ENCODE measurements at places on chromosomes 6 and 20. TPM values are rescaled to one million over a fixed set of nuclear protein-coding genes. Genes with fewer than 3 reads are reported as not detected.

DNA sequence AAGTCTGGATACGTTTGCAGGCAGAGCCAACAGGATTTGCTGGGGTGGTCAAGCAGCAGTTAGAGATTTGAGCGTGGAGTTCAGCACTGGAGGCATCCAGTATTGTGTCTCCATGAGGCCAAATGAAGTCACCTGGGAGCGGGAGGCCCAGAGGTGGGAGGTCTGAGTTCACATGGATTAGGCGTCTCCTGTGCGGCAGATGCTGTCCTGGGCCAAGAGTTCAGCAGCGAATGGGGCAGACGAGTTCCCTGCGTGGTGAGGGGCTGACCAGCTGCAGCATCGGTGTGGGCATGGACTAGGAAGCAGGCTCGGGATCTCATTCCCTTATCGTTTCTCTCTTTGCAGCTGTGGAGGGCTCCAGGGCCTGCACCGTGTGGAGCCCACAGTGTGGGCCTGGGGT lies 66.2 kb downstream of the BCAS4 start:
- no peaks in the 10 kb centered on the region for H3K4me1 ChIP-seq
- no peaks in the 10 kb centered on the region for H3K36me3 ChIP-seq
- H3K4me3 ChIP-seq = no peak overlapping the region
- DNase-seq = no peak
- H3K27me3 ChIP-seq = no peaks in the 10 kb centered on the region
- H3K27ac ChIP-seq = no peak overlapping the region

- H3K4me1 ChIP-seq = peaks cover 46% of the 10 kb centered on the region
- no peak overlapping the region for H3K4me3 ChIP-seq
- no peak overlapping the region for H3K27ac ChIP-seq
- no peaks in the 10 kb centered on the region for H3K36me3 ChIP-seq
- DNase-seq = no peak
Observed at GRCh38 chr6:37139230-37139962, 30.6 kb upstream of the PIM1 start.

- H3K4me1 ChIP-seq = peaks cover 15% of the 10 kb centered on the region
- no peaks in the 10 kb centered on the region for H3K36me3 ChIP-seq
- DNase-seq = no peak
- no peaks in the 10 kb centered on the region for H3K27me3 ChIP-seq
- H3K4me3 ChIP-seq = no peak overlapping the region
- H3K27ac ChIP-seq = no peak overlapping the region
Observed at GRCh38 chr20:10513931-10514575, 78.9 kb downstream of the SLX4IP start.

GRCh38 chr6:108947114-108947854 lies 99.1 kb downstream of the ARMC2 start:
- H3K4me1 ChIP-seq = peaks cover 24% of the 10 kb centered on the region
- H3K27me3 ChIP-seq = no peaks in the 10 kb centered on the region
- no peak overlapping the region for H3K4me3 ChIP-seq
- no peaks in the 10 kb centered on the region for H3K36me3 ChIP-seq
- H3K27ac ChIP-seq = no peak overlapping the region

- H3K4me1 ChIP-seq = no peaks in the 10 kb centered on the region
- no peaks in the 10 kb centered on the region for H3K36me3 ChIP-seq
- no peaks in the 10 kb centered on the region for H3K27me3 ChIP-seq
- H3K4me3 ChIP-seq = no peak overlapping the region
- DNase-seq = no peak
Observed at GRCh38 chr6:141981190-141981589, 151.5 kb upstream of the GJE1 start.

DNA sequence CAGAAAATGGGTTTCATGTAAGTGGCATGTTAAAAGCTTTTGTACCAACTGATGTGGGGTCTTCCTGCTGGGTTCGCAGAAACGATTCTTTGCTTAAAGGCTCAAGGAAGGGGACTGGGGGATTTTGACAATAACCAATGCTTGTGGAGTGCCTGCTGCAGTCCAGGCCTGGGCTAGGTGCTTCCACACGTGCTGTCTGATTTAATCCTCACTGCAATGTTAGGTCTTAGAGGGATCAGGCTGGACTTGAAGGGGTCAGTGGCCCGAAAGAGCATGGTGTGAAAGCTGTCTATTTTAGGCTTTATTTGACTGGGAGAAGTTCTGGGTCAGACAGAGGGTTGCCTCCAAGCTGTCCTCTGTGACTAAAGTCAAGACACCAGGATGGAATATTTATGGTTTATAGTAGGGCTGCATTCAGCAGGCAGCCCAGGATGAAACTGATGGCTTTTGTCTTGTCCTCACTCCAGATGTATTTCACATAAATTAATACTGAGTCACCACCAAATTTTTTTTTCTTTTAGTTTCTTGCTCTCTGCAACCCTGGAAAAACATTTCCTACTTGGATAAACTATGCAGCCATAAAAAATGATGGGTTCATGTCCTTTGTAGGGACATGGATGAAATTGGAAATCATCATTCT lies 219.1 kb downstream of the ZMYND8 start:
- H3K4me3 ChIP-seq = no peak overlapping the region
- no peaks in the 10 kb centered on the region for H3K27me3 ChIP-seq
- no peaks in the 10 kb centered on the region for H3K36me3 ChIP-seq
- no peaks in the 10 kb centered on the region for H3K4me1 ChIP-seq
- DNase-seq = no peak

GRCh38 chr6:7959453-7959852 lies 48.9 kb upstream of the TXNDC5 start:
- no peak overlapping the region for H3K27ac ChIP-seq
- H3K4me1 ChIP-seq = no peaks in the 10 kb centered on the region
- H3K36me3 ChIP-seq = no peaks in the 10 kb centered on the region
- H3K4me3 ChIP-seq = no peak overlapping the region
- no peaks in the 10 kb centered on the region for H3K27me3 ChIP-seq

ADGRF5 gene
- total RNA-seq = not detected

SYCP2L gene
- not detected for total RNA-seq

NKAPL gene
- total RNA-seq = 0.33 TPM

EFCAB8 gene
- total RNA-seq = 1.5 TPM

FAXC gene
- not detected for total RNA-seq

All from CD4-positive, alpha-beta memory T cell (primary cell).